ENCODE measurements at places on chromosomes 13 and 19.

GRCh38 chr19:11560404-11561051 lies 1.5 kb upstream of the ELOF1 start:
- peak; percentile 77 for DNase-seq

DNA sequence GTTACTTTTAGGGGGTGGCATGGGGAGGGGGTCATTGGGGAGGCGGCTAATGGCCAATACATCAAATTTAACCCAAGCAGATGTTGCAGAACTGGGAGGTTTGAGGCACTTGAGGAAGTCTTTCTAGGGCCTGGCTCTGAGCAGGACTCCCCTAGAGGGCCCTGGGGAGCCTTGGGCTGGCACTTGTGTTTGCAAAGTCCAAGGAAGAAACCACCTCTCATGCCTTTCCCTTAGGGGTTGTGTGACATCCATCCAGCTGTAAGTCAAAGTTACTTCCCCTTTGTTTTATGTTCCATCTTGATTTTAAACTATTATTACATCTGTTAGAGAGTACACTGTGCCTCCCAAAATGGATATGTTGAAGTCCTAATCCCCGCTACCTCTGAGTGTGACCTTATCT lies 159.9 kb downstream of the KATNAL1 start:
- peak; percentile 18 for DNase-seq

DNA sequence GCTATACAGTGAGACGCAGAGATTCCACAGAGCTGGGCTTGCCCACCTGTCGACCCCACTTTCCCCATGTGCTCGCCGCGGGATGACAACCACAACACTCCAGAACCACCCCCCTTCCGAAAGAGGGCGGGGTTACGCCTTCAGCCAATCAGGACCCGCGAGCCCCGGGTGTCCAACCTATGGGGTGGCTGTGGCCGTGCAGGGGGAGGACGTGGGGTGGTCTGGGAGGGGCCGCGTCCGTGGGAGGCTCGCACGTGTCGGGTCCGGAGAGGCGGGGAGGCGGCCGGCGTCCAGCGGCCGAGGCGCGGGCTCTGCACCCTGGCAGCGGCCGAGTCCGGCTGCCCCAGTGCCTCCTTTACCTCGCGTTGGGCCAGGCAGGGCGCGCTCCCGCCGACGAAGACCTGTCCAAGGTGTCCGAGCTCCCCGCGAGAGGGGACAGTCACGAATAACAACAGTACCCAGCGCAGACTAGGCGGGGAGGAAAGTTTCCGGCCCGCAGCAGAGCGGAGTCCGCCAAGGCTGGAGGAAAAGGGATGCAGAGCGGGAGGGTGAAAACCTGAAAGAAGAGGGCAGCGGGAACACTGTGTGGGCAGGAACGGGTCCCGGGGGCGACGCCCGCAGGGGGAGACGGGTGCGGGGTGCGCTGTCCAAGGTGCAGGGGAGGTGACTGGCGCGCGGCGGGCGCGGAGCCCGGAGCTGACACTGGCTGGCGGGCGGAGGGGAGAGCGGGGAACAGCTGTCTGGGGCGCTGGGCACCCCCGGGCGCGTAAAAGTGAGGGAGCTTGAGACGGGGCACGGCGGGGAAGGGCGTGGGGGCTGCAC lies 911 bp downstream of the ENOX1 start:
- DNase-seq: peak; percentile 36

DNA sequence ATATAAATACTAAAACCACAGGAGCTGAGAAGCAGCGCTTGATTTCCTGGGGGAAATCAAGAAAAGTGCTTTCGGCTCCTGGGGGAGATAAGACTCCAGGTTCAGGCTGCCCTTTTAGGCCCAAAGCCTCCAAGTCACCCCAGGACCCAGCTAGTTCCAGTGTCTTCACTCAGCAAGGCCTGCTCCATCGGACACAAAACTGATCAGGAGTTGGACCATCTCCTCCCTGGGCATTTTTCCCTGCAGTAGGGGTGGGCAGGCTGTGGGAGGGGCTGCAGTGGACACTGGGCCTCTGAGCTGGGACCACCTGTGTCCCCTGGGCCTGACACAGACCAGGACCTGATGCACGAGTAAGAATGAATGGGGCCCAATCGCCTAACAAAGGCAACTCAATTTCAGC lies 15.2 kb downstream of the C19orf12 start:
- DNase-seq: no peak

DNA sequence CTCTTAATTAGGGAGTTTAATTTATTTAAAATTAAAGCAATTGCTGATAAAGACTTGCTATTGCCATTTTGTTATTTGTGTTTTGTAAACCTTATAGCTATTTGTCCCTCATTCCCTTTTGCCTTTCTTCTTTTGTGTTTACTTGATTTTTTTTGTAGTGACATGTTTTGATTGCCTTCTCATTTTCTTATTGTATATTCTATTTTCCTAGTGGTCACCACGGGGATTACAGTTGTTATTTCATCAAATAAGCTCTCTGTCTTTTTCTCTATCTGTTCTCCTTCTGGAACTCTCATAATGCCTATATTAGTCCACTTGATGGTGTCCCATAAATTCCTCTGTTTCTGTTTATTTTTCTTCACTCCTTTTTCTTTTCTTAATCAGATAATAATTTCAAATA lies 64.4 kb upstream of the FRY start:
- no peak for DNase-seq

GRCh38 chr13:26873386-26873698 lies 112.8 kb upstream of the GPR12 start:
- no peak for DNase-seq

DNA sequence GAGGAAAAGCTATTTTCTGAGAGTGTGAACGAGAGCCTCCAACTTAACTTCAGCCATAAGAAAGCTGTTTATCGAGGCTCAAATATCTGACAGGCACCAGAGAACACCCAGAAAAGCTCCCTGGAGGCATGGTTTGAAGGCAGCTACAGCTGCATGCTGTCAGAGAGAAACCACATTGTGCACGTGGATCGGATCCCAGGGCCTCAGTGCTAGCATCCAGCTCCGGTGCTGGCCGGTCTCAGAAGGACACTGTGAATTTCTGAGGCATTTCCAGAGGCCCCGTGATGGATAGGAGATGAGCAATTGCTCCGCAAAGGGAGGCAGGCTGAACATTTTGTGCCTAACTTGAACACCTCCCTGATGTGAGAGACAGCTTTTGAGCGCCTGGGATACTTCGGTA lies 315.7 kb downstream of the FGF9 start:
- no peak for DNase-seq

GRCh38 chr13:94272038-94272437 lies 207.4 kb downstream of the DCT start:
- no peak for DNase-seq

GRCh38 chr19:18788529-18789421 lies 2.3 kb downstream of the COMP start:
- no peak for DNase-seq

DNA sequence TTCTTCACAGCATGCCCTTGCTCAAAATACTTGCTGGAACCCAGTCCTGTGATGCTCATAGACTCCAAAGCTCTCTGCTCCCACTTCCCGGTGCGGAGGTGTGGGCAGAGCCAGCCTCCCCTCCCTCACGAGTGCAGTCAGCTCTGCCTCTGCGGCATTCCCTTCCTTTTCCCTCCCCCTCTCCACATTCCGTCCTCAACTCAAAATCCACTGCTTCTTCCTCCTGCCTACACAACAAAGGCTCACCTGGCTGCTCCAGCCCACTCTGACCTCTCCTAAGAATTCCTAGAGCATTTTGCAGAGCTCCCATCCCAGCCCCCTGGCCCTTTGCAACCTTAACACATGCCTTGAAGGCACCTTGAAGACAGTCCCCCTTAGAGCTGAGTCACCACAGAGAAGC lies 527.9 kb downstream of the MYO16 start:
- no peak for DNase-seq

DNA sequence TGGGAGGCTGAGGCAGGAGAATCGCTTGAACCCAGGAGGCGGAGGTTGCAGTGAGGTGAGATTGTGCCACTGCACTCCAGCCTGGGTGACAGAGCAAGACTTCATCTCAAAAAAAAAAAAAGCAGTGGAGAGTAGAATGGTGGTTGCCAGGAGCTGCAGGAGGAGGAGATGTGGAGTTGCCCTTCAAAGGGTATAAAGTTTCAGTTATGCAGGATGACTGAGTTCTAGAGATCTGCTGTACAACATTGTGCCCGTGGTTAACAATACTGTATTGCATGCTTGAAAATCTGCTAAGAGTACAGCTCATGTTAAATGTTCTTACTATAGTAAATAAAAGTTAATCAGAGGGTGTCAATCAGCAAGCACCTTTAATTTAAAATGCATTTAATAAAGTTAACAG lies 28.4 kb upstream of the LATS2 start:
- no peak for DNase-seq

DNA sequence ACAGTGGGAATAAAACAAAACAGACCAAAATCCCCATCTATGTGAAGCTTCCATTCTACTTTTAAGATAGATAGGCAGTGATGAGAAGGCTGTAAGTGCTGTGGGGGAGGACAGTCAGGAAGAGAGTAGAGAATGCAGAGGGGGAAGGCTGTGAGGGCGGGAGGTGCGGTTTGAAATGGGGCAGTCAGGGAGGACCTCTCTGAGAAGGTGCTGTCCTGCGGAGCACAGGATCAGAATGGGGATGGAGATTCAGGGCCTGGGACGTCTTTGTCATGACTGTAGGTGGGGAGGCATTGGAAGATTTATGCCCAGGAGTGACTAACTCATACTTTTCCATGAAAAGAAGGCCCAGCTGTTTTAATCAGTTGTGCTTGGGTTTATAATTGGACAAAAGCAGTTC lies 3.9 kb upstream of the GPR183 start:
- peak; percentile 17 for DNase-seq

- peak; percentile 93 for DNase-seq
Measured at GRCh38 chr13:26719356-26719945, 41.1 kb downstream of the GPR12 start.

GRCh38 chr13:89375839-89376238 lies 1704.7 kb downstream of the SLITRK5 start:
- no peak for DNase-seq

DNA sequence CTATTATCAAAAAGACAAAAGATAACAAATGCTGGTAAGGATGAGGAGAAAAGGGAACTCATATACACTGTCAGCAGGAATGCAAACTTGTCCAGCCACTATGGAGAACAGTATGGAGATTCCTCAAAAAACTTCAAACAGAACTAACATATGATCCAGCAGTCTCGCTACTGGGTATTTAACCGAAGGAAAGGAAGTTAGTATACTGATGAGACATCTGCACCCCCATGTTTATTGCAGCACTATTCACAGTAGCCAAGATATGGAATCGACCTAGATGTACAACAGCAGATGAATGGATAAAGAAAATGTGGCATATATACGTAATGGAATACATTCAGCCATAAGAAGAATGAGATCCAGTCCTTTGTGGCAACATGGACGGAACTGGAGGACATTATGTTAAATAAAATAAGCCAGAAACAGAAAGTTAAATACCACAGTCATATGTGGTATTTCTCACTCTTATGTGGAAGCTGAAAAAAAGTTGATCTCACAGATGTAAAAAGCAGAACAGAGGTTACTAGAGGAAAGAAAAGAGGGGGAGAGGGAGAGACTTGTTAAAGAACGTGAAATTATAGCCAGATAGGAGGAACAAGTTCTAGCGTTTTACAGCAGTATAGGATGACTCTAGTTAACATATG lies 83.2 kb downstream of the RUBCNL start:
- DNase-seq: no peak

DNA sequence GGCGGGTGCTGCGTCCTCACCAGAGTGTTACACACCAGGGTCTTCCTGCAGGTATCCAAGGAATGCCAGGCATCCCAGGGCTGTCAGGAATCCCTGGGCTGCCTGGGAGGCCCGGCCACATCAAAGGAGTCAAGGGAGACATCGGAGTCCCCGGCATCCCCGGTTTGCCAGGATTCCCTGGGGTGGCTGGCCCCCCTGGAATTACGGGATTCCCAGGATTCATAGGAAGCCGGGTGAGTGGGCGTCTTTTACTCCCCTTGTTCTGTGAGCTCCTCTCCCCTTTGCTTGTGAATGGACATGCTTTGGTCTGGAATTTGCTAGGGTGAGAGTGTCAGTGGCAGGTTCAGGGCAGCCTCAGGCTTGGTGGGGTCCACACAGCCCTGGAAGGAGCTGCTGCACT lies 75.9 kb downstream of the RAB20 start:
- DNase-seq: no peak

DNA sequence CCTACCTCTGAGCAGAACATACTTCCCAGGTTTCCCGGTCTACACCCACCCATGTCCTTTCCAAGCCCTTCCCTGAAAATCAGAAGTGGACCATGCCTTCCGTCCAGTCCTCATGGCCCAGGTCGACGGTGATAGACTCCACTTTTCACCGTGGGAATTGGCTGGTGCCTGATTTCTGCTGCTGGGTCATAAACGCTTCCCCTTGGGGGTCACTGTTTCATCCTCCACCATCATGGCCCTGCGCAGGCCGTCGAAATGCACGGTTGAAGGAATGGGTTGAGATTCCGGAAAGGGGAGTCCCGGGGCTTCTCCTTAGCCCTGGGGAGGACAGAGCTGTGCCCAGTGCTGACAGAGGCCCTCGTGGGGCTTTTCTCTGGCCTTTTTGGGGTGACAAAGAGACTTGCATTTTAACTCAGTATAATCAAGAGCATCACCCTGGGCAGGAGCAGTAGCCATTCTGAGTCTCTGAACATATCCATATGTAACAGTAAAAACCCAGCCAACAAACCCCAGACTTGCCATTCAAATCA lies 75.5 kb downstream of the SOX1 start:
- no peak for DNase-seq

- DNase-seq: no peak
Measured at GRCh38 chr19:17706750-17707181, 12.5 kb upstream of the MAP1S start.

GRCh38 chr13:68998056-68998455 lies 1109.6 kb upstream of the ATXN8OS start:
- DNase-seq: no peak

DNA sequence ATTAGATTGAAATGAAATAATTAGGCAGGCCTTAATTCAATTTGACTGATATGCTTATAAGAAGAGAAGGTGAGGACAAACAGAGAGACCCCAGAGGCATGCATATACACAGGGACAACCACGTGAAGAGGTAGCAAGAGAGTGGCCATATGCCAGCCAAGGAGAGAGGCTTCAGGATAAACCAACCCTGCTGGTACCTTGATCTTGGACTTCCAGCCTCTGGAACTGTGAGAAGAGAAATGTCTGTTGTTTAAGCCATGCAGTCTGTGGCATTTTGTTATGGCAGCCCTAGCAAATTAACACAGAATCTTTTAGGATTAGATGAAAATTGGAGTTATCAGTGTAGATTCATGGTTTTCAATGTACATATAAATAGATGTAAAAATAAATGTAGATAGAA lies 120.1 kb downstream of the KCTD15 start:
- no peak for DNase-seq

GRCh38 chr19:46571495-46571894 lies 29.6 kb upstream of the CALM3 start:
- peak; percentile 85 for DNase-seq

GRCh38 chr13:27842571-27842970 lies 50.3 kb downstream of the GSX1 start:
- no peak for DNase-seq

DNA sequence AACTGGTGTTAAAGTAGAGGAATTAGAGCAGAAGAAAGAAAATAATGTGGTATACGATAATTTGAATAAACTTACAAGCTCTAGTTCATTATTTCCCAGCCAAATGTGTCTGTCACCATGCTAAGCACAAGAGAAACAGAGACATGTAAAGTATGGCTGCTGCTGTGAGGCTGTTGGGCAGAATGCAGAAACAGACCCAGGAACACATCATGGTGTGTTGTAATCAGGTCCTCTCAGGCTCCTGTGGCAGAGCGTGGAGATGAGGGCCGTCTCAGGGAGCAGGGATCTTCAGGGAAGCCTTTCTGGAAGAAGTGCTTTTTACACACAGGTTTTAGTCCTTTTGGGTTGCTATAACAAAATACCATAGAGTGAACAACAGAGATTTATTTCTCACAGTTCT lies 710.7 kb upstream of the SGCG start:
- DNase-seq: no peak
